ENCODE measurements at places on chromosomes 16 and 17.

DNA sequence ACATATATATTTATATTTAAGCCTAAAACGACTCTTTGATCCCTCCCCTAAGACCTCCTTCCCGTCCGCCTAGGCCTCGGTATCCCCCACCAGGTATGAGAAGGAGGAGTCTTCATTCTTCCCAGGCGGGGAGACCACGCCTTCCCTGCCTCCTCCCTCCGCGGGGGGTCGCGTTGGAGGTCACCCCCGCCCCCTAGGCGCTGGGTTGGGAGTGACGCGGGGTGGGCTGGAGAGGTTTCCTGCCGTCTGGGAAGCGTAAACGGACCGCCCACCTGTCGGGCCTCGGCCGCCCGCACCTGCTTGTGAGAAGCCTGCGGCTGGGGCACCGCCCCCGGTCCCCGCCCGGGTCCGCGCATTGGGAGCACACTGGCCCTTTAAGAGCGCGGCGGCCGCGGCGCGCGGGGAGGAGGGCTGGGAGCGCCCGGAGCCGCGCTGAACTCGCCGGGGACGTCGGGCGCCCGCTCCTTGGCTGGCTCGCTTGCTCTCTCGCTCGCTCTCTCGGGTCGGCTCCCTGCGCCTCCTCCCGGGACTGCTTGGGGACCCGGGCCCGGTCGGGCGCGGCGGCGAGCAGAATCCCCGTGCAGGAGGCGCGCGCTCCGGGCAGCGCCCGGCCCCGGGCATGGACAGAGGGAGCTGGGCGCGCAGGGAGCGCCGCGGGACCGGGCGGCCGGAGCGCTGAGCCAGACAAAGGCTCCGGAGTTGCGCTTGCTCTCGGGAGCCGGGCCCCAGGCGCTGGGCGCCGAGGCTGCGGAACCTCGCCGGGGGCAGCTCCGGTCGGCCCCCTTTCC is at the start of gene MMP15:
Gene MMP15, plus strand, starts transcription at position 404 of the 788 bp plus-strand sequence. CDS start 597 bp downstream, outside the sequence.
- DNase-seq: no peak

- no peak for DNase-seq
Measured at GRCh38 chr17:70278844-70279462, 109.6 kb downstream of the KCNJ2 start.

GRCh38 chr16:15434079-15434424 is 336 bp upstream of the BMERB1 start:
- no peak for DNase-seq

- no peak for DNase-seq
Measured at GRCh38 chr17:11406716-11407115, 165.7 kb downstream of the SHISA6 start.

GRCh38 chr17:1645207-1646171 is at the start of gene SCARF1:
SCARF1 (minus strand) TSS chr17:1645732; CDS start chr17:1645697, 35 bp downstream.
- no peak for DNase-seq
